ENCODE measurements at places on chromosomes 11 and 22.
A peak's percentile ranks its signal among the peaks of the same experiment; 100 is the strongest.

- no peak for DNase-seq
Observed at GRCh38 chr11:76659672-76660532, 10.6 kb downstream of the LRRC32 start.

GRCh38 chr22:37802310-37803194, 5.2 kb upstream of the GCAT start:
- peak; percentile 47 for DNase-seq

DNA sequence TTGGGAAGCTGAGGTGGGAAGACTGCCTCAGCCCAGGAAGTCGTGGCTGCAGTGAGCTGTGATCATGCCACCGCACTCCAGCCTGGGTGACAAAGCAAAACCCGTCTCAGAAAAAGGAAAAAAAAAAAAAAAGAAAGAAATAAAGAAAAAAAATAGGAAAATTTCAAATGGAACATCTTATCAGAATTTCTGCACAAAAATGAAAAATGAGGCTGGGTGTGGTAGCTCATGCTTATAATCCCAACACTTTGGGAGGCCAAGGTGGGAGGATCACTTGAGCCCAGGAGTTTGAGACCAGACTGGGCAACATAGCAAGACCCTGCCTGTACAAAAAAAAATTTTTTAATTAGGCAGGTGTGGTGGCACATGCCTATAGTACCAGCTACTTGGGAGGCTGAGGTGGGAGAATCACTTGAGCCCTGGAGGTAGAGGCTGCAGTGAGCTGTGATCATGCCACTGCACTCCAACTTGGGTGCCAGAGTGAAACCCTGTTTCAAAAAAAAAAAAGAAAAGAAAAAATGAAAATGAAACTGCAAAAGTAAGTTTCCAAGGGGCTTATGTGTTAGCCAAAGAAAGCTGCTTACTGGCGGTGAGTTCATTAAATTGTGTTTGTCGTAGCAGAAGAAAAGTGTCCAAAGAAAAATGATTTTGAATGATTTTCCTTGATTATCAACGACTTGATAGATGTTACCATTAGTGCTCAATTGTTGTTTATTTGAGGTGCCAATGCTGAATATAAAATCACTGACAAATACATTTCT, 7.5 kb upstream of the CRKL start:
- DNase-seq: no peak

- DNase-seq: no peak
Observed at GRCh38 chr11:59918480-59918879, 19.8 kb upstream of the OOSP1 start.

DNA sequence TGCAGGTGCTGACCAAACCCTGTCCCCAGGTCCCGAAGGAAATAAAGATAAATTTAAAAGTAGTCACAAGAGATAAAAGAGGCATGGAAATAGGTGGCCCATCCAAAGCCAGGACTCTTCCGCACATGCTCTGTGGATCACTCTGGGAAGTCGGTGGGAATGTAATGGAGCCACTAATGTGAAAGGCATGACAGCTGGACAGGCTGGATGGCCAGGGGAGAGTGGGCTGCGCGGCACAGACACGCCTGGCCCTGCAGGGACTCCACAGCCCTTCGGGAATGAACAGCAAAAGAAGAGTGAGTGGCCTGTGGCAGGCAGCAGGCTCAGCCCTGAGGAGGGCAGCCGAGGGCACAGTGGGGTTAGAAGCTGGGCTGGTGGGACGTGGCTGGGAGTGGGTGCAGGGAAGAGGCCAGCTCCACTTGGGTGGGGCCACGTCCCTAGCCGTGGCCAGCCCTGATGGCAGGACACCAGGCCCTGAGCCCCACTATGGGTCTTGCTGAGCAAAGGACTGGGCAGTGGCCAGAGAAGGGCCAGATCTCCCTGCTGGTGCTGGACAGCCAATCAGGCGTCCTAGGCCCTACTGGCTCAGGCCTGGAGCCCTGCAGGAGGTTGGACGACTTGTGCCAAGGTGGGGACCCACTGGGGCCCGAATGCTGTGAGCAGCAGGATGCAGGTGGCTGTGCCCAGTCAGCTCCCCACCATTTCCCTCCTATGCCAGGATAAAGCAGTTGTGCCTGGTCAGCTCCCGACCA, 31.3 kb upstream of the GNB1L start:
- DNase-seq: no peak

DNA sequence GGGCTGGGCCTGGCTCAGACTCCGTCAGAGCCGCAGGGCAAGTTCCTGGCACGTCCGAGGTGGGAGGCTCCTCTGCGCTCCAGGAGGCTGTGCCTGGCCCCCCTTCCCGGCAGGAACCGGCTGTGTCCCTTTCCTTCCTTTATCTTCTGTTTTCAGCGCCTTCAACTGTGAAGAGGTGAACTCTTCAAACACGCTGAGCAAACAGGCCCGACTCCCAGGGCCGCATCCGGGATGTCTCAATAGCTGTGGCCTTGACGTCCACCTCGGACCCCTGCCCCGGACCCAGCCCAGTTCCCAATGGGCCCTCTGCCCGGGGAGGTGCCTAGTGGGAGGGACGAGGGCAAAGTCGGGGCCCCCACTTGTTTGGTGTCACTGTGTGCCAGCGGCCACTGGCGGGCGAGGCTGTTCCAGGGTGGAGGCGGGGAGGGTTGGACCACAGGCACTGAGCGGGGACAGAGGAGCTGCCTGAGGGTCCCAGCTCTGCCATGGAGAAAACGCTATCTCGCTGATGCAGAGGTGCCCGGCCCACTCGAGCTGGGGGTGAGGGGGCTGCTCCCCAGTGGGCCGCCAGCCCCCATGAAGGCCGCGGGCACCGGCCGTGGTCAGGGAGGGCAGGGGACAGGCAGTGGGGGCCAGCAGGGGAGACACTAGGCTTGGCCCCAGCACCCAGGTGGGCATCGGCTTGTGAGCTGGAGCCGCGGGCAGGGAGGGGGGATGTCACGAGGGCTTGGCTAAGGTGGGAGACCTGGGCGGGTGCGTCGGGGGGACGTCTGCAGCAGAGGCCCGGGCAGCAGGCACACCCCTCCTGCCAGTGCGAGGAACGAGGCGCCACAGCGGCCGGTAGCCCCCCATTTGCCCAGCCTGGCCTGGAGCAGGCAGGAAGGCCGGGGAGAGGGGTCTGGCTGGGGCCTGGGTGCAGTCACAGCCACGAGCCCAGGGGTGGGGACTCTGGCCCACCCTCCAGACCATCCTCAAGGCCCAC, 2.7 kb upstream of the MUC5B start:
- DNase-seq: no peak

DNA sequence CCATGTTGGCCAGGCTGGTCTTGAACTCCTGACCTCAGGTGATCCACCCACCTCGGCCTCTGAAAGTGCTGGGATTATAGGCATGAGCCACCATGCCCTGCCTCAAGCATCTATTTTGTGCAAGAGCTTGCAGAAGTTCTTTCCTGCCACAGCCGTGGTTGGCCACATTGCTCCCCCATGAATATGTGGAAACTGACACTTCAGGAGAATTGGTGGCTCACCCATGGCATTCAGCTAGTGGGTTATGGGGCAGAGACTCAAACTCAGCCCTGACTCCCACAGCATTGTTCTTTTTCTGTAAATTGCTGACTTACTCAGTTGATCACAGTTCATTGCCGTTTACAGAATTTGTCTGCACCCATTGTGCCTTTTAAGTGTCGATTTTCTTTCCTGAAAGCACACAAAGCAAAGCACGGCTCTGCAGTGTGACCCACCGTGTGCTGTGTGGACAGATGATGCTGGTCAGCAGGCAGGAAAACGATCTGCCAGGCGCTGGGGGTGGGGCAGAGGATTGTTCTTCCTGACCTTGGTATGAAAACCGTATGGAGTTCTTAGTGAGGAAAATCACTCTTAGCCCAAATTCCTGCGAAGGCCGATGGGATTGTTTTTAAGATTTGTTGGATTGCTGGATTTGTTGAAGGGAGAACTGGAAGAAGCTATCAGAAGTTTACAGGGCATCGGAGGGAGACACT, 115.6 kb downstream of the PTPRJ start:
- DNase-seq: no peak

DNA sequence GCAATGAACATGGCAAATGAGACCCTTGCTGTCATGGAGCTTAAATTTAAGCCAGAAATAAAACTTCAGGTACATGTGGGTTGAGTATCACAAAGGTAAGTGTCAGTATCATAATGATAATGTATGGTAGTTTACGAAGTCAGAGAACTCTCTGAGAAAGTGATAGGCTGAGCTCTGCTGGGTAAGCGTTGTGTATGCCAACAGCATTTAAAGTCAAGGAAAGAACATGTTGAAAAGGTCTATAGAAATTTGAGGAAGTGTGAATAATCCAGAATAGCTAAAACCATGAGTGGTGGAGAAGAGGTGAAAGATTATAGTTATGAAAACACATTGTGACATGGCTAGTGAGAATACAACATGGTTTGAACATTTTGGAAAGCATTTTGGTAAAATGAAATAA, 17.4 kb upstream of the CTSC start:
- no peak for DNase-seq

DNA sequence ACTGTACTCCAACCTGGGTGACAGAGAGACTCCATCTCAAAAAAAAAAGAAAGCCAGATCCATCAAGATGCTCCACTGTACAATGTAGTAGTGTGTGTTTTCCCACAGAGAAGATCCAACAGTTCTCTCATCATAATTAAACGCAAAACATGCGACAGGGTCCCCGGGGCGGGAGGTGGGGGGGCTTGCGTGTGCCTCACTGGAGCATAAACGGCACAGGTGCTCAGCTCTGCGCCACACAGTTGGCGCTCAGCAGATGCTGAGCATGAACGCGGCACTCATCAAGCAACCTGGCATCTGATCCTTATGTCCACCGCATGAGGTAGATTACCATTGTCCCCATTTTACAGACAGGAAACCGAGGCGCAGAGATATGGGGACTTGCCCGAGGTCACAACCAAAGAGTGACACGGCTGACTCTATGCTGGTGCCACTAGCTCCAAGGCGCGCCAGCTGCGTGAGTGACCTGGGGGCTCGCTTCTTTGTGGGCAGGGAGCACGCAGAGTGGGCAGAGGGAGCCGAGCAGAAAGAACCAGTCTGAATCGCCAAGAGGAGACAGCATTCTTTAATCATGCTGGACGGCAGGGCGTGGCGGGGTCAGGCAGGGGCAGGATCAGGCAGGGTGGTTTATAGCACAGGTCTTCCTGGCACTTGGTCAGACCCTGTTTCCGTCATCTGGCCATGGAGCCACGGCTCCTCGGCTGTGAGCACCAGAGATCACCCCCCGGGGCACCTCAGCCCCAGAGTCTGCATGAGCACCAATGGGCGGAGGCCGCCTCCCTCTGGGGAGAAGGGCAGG, 8.2 kb downstream of the C1QTNF6 start:
- DNase-seq: no peak

- DNase-seq: no peak
Observed at GRCh38 chr11:114764563-114764962, 86.2 kb downstream of the NXPE2 start.

- no peak for DNase-seq
Observed at GRCh38 chr22:19466126-19466716, 12.8 kb downstream of the UFD1 start.

DNA sequence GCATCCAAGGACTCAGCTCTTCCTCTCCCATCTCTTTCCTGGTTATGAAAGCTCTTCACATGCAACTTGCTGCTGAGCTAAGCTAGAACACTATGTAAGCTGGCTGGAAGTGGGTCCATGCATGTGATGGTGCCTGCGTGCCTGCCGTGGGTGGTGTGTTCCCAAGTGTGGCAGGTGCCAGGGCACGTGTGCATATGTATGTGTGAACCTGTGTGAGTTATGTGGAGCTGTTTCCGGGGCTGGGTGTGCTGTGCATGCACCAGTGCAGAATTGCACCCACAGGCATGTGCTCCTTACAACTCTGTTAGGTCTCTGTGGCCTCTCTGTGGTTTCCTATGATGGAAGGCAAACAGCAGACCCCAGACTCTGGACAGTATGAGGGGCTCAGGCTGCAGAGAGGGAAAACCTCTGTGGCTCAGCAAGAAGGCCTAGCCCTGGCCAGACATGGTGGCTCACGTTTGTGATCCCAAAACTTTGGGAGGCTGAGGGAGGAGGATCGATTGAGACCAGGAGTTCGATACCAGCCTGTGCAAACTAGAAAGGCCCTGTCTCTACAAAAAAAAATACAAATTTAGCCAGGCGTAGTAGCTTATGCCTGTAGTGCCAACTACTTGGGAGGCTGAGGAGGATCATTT, 4.1 kb upstream of the P2RY6 start:
- no peak for DNase-seq

- DNase-seq: no peak
Observed at GRCh38 chr11:115990004-115990447, 485.8 kb upstream of the CADM1 start.

DNA sequence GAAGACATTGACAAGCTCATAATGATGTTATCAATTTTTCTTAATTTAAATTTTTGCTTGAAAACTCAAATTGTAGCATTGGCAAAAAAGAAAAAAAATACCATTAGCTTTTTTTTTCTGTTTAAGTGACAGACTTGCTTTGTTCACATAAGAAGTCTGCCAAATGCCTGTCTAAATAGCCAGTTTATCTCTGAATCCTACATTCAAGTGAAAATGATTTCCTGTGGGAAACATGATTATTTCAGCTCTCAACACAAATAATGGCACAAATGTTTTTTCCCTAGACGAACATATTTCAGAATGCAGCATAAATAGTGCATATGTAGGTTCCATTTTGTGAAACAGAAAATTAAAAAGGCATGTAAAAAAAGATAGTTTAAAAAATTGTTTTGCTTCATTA, 23.5 kb downstream of the TYR start:
- no peak for DNase-seq

DNA sequence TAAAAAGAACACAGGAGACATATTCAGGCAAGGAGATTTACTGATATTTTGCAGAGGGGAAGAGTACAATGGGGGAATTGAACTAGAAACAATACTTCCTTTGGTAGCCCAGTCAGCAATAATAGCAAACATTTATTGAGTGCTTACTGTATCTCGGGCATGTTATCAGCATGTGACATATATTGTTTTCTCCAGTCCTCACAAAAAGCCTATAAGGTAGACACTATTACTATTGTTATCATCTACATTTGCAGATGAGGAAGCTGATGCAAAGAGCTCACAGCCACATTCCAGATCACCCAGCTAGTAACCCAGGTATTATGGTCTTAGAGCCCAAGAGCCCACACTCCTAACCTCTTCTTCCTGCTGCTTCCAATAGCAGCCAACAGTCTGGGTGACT, 27.9 kb downstream of the NAV2 start:
- no peak for DNase-seq

DNA sequence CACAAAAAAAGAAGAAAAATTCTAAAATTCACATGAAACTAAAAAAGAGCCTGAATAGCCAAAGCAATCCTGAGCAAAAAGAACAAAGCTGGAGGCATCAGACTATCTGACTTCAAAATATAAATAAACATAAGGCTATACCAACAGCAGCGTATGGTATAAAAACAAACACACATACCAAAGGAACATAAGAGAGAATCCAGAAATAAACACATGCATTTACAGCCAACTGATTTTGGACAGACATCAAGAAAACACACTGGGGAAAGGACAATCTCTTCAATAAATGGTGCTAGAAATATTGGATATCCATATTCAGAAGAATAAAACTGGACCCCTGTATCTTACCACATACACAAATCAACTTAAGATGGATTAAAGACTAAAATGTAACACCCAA, 2.8 kb upstream of the MTMR2 start:
- no peak for DNase-seq

- no peak for DNase-seq
Observed at GRCh38 chr11:117345039-117345438, 17.4 kb downstream of the CEP164 start.

- no peak for DNase-seq
Observed at GRCh38 chr22:34395370-34395769, 475.1 kb upstream of the LARGE1 start.

- no peak for DNase-seq
Observed at GRCh38 chr11:45344028-45344427, 57.9 kb upstream of the SYT13 start.

- DNase-seq: no peak
Observed at GRCh38 chr11:68449951-68450350, 10.6 kb upstream of the PPP6R3 start.

GRCh38 chr11:19259487-19260345, 19.0 kb upstream of the E2F8 start:
- peak; percentile 54 for DNase-seq
